ENCODE measurements at places on chromosomes 13 and 19.

GRCh38 chr19:49309087-49309486 is 15.9 kb downstream of the SLC6A16 start:
- no peak for ATAC-seq

DNA sequence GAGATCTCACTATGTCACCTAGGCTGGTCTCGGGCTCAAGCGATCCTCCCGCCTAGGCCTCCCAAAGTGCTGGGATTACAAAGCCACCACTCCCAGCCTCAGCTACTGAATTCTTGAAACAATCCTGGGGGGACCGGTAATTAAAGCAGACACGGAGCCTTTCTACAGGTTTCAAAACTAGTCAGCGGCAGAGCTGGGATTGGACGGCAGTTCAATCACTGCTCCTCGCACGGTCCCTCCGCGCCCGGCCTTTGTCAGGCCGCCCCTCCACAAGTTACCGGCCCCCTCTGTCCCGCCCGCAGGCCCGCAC is 229 bp downstream of the BORCS8 start:
- ATAC-seq, result peak; percentile 7

GRCh38 chr19:30070968-30071632 is 129.1 kb downstream of the URI1 start:
- ATAC-seq, result peak; percentile 19

DNA sequence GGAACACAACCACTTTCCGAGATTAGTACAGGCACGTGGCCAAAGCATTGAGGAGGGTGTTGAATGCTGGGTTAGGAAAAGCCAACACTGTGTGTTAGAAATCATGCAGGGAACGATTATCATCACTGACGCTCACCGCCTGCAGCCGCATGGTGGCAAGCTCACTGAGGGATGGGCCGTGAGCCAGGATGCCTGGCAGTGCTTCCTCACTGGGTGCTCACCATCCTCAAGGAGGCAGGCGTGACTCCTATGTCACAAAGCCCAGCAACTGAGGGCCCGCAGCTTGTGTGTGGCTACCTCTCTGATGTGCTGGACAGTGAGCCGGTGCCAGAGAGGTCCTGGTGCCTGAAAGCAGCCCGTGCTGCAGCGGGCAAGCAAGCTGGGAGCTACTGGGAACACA is 30.4 kb upstream of the TIMM44 start:
- ATAC-seq, result no peak

DNA sequence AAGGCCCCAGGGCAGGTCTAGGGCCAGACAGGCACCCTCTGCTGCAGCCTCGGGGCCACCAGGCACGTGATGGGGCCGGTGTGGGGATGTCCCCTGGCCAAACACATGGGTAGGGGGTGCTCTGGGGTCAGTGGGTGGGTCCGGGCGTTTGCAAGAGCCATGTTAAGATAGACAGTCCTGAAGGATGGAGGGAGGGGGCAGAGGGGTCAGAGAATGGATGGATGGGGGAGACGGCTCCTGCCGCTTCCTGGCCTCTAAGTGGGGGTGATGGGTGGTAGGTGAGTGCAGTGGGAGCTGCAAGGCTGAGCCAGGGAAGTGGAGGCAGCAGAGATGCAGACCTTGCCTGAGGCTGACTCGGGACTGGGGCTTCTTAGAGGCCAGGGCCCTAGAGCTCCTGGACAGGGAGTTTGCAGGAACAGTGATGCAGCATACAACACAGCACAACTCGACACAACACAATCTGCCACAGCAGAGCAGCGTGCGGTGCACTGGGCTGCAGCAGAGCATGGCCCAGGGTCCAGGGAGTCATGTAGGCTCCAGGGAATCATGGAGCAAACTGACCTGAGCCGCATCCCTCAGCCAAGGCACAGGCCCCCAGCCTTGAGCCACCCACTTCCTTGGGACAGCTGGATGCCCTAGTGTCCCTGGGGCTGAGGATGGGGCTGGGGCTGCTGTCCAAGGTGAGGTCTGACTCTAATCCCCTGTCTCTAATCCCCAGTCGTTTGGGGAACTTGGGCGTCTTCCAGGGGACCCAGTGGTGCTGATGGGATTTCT is 97.5 kb downstream of the SCGB2B2 start:
- no peak for ATAC-seq

DNA sequence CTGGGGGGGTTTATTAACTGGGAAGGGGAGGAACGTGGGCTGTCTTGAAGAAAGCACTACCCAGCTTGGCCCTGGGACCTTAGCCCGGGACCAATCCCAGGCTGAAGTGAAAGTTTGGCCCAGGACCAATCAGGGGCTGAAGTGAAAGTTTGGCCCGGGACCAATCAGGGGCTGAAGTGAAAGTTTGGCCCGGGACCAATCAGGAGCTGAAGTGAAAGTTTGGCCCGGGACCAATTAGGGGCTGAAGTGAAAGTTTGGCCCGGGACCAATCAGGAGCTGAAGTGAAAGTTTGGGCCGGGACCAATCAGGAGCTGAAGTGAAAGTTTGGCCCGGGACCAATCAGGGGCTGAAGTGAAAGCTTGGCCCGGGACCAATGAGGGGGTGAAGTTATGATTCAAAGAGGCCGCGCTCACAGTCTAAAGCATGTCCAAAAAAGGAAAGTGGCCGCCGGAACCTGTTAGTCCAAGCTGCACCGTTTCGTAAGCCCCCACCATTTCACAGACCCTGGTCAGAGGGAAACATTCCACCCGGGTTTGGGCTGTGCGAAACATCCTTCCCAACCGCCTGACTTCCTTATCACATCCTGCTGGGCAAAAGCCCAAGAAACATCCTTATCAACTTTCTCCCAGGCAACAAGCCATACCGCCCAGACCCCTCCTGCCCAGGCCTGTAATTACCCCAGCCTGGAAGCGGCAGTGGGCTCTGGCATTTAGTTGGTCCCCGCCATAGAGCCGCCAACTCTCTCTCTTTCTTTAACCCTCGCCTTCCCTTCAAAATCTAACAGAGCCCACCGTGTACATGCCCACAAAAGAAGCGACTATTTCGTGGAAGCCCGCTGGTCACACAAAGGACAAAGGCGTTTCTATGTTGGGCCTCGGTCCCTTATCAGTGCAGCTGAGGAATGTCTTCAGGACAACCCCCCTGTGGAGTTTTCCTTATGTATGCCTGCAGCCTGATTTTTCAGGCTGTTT is 1.1 kb downstream of the ZNF850 start:
- peak; percentile 20 for ATAC-seq

DNA sequence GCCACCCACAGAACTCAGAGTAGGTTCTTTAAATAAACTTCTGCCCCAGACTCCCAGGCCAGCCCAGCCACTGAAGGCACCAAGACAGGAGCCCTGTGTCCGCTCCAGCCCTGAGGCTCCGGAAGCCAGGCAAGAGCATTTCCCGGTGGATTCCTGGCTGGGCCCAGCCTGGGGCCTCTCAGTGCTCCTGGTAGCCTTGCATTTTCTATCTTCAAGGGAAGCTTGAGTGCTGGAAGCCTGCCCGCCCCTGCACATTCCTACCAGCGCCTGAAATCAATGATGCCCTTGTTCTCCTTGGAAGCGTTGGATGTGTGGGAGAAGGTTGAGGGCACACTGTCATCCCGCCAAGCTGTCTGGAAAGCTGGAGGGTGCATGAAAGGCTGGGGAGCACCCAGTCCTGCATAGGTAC is 70.3 kb downstream of the ALOX5AP start:
- ATAC-seq, result peak; percentile 46

- ATAC-seq, result no peak
These were observed 146.6 kb upstream of the GJB6 start for GRCh38 chr13:20378721-20379120.

GRCh38 chr13:95032121-95032520 is 269.1 kb downstream of the ABCC4 start:
- ATAC-seq, result no peak

DNA sequence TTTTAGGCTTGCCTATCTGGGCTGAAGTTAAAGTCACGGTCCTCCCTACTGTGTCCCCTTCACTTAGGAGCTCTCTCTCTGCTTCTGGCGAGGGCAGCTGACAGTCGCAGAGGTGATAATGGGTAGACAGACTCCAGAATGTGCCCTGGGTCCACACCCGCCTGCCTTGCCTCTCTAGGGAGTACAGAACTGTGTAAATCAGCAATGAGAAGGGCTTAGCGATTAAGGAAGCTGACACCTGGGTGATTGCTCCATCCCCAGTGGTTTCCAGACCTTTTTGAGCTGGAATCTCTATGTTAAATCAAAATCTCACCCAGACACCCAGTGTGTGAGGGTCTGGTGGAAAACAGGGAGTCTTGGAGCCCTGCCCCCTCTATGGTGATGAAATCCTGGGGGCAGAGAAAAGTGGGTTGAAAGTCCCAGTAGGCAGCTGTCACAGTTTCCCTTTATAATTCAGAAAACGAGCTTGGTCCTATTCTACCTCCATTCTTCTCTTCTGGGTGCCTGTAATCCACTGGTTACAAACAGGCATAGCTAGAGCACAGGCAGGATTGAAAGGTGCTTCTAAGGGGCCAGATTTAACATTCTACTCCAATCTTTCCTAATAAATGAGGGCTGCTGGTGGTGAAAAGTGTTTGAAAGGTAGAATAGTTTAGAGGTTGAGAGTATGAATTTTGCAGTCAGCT is 46.9 kb downstream of the OLFM4 start:
- no peak for ATAC-seq

- no peak for ATAC-seq
These were observed 389.3 kb downstream of the LMO7 start for GRCh38 chr13:76025392-76025791.

DNA sequence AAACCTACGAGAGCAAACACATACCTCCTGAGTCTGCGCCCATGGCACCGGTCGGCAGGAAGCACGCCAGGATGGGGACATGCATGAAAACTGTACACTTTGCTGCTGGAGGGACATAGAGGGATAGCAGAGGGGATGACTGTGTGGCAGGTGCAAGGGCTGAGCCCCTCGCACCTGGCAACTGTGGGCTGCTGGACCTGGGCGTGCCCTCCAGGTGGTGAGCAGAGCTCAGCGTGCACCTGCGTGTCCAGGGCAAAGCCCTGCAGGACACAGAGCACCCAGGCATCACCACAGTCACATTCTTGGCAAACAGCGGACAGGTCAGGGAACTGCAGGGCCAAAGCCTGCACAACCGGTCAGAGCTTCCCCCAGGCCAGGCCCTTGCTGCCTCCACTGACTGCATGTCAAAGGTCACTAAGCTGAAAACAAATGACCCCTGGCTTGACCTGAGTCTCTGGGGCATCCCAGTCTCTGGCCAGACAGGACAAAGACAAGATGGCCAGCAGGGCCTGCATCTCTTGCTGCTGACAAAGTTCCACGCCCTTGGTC is 9.0 kb upstream of the ISYNA1 start:
- no peak for ATAC-seq

- ATAC-seq, result no peak
These were observed 112.0 kb downstream of the TBC1D4 start for GRCh38 chr13:75369981-75370380.

DNA sequence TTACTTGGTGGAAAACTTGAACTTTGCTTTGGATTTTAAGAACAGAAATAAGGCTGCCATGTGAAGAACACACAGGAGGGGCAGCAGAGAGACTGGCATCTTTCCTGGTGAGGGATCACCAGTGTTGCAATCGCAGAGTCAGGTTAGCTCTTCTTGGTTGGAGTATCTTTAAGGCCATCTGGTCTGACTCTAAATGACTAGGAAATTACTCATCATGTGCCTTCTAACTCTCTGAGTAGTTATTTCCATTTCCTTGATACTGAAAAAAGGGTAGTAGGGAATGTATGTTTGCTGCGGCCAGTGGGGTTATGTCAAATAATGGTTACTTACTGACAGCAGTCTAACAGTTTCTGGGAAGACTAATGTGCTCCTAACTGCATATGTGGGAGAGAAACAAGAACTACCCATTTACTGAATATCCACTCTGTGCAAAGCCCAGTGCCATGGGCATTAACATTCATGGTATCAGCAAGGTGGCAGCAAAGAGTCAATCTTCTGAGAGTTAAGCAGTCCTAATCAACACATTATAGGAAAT is 122.1 kb downstream of the COG6 start:
- peak; percentile 32 for ATAC-seq

DNA sequence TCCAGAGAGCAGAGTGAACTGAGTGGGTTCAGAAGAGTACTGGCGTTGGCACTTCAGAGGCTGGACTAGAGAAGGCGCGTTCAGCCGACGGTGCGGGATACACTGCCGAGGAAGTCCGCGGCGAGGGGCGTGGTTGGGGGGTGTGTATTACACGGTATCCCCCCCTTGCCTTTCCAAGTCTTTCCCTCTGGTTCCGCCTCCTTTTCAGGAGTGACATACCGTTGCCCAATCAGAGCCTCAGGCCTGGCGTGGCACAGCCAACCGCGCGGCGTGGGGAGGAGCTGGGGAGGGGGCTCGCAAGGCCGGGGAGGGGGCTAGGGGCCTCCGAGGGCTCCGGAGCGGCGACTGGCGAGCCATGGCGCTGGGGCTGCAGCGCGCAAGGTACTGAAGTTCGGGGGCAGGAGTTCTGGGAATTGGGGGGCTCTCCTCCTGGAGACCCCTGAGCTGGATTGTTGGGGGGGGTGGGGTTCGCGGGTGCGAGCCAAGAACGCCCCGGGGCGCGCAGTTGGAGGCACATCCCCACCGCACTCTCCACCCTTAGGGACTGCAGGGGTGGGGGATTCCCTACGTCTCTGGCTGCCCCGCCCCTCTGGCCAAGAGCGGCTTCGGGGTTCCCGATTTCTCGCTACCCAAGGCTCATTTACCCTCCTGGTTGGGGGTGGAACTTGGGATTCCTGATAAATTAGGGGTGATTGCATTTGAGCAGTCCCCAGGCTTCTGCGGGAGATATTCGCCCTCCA is at the start of gene HIF3A:
TSS of gene HIF3A (plus strand) at position 321 of the 740 bp plus-strand sequence. CDS start at position 356, 35 bp downstream.
- ATAC-seq, result peak; percentile 76

DNA sequence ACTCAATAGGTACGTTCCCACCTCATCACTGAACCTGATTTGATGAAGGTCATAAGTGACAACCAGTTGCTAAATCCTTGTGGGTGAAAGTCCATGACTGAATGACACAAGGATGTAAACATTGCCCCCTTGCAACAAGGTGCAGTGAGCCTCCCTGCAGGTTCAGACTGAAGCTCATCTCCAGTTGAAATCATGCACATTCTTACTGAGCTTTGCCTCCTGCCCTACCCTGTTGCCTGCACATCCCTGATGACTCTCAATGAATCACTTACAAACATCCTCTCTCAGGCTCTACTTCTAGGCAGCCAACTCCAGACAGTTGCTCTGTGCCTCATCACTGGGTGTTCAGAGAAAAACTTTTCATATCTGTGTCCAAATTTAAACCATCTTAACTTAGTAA is 42.5 kb upstream of the ARGLU1 start:
- no peak for ATAC-seq

DNA sequence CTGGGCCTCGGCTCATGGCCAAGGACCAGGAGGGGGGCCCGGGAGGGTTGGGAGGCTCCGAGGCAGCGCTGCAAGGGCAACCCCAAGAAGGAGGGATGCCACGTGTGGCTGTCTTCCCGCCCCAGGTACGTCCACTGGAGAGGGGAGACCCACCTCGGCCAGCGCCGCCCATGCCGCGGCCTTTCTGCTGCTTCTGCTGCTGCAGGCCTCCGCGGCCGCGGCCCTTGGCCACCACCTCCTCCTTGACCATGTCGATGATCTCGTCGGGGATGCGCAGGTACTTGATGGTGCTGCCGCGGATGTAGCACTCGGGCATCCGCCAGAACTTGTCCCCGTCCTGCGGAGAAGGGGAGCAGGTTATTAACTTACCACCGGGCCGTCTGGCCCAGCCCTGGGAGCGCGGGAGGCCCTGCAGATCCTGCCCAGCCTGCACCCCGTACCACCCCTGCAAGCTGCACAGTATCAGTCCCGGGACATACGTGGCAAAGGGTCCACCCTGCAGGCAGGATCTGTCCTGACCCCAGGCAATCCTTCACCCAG is 13.3 kb downstream of the LSM4 start:
- ATAC-seq, result no peak

Data from SK-N-SH treated with all-trans-retinoic acid at 6 μM for 48 hours (cell line).